ENCODE measurements at places on chromosomes 1 and 21.

DNA sequence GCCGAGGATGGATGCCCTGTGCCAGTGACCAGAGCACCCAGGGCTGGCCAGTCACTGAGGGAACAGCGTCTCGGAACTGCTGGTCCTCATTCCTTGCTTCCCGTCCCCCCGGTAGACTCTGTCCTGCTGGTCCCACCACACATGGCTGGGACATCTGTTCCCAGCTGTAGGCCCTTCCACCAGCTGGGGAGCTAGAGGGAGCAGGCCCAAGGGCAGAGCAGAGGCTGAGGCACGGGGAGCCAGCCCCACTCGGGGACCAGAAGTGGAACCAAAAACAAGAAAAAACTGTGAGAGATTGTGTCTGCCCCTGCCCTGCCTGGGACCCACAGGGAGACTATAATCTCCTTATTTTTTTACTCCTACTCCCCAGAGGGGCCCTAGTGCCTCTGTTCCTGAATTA is 23.8 kb downstream of the ATP8B2 start:
- DNase-seq: no peak

GRCh38 chr1:40711465-40712404 is 20.2 kb downstream of the NFYC start:
- no peak for DNase-seq

DNA sequence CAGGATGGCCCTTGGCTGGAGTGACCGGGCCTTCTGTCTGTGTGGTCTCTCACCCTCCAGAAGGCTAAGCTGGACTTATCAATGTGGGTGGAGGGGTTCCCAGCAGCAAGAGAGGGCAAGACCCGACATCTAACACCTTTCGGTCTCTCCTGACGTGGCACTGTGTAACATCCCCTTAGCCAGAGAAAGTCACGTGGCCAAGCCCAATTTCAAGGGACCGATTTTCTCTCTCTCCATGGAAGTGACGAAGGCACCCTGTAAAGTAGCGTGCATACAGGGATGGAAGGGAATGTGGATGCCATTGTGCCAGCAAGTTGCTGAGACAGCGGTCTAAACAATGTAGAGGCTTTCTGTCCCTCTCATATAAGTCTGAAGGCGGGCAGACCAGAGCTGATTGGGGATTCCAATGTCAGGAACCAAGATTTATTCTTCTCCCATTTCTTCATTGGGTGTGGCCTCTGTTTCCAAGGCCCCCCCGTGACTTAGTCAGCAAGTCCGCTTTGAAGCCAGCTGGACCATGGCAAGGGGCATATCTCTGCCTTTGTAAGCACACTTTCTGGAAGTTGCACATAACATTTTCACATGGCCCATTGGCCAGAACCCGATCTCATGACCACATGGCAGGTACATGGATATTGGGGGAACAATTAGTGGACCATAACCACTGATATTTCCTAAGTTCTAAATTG is 12.5 kb downstream of the MX1 start:
- no peak for DNase-seq

DNA sequence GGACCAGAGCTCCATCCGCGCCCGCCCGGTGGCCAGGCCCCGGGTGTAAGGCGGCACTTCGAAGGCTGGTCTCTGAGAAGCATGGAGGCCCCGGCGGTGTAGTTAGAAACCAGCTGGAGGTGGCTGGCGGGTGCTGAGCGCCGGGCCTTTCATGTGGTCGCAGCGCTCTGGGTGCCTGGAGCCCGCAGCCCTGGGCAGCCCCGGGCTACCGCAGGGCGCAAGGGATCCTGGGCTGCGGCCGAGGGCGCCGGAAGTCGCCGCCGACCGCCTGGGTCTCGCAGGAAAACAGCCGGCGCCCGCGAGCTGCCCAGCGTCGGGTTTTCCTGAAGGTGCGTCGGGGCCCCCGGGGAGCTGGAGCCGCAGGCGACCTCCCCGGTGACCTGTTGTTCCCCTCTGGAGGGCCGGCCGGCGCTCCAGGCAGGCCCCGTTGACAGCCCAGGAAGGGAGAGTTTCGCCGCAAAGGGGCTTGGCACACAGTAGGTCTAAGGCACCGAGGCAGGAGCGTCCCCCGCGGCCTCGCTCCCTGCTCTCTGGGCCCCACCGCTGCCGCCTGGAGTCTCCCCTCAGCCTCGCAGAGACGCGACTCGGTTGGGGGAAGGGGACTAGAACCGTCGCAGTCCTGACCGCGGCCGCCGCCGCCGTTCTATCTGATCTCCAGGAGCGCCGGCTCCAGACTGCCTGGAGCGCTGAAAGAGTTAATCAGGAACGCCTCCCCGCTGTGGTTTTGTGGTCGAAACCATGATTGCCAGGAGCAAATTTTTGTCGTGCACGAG is 2.7 kb downstream of the GRHL3 start:
- peak; percentile 63 for DNase-seq

- no peak for DNase-seq
Measured at GRCh38 chr1:227378181-227378580, 59.9 kb upstream of the CDC42BPA start.

DNA sequence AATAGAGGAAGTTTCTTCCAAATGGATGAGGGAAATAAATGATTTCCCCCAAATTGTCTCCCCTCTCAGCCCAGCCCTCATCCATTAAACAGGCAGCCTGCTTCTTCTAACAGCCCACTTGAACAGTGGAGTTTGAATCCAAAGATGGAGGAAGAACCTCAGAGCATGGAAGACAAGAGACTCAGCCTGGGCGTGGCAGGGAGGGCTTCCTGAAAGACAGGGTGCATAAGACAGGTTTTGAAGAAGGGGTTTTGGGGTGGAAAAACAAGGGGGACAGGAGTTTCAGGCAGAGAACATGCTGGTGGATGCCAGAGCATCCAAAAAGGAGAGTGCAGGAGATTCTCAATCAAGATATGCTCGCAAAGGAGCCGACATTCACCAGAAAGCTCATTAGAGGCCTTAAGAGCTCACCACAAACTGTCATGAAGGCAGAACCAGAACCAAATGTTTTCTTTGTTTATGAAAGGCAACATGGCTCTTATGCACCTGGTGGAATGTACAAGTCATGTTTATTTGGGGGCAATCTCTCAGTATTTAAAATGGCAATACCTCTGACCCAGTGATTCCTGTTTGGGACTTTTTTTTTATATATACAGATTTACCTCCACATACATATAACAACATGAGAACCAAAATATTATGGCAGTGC is 26.5 kb upstream of the TSPEAR start:
- no peak for DNase-seq

- no peak for DNase-seq
Measured at GRCh38 chr1:230906226-230906625, 37.9 kb upstream of the C1orf198 start.

GRCh38 chr1:211781260-211781659 is 49.3 kb downstream of the LPGAT1 start:
- no peak for DNase-seq

DNA sequence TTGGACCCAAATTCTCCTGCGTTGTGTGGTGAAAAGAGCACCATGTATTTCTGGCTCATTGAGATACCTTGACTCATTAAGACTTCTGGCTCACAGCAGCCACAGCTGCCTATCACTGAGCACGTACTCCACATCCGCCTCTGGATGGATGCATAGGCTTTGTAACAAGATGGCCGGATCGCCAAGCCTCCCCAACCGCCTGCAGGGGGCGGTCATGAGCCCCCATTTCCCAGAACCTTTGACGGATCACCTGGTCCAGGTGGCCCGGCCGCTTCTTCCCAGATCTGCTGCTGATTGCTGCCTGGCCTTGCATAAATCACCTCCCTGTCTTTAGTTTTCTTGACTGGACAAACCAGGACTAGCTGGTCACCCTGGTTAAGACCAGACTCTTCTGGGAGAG is 156.5 kb upstream of the KLHDC7A start:
- DNase-seq: no peak

GRCh38 chr1:40593449-40594186 is 62.2 kb downstream of the ZNF684 start:
- DNase-seq: no peak

DNA sequence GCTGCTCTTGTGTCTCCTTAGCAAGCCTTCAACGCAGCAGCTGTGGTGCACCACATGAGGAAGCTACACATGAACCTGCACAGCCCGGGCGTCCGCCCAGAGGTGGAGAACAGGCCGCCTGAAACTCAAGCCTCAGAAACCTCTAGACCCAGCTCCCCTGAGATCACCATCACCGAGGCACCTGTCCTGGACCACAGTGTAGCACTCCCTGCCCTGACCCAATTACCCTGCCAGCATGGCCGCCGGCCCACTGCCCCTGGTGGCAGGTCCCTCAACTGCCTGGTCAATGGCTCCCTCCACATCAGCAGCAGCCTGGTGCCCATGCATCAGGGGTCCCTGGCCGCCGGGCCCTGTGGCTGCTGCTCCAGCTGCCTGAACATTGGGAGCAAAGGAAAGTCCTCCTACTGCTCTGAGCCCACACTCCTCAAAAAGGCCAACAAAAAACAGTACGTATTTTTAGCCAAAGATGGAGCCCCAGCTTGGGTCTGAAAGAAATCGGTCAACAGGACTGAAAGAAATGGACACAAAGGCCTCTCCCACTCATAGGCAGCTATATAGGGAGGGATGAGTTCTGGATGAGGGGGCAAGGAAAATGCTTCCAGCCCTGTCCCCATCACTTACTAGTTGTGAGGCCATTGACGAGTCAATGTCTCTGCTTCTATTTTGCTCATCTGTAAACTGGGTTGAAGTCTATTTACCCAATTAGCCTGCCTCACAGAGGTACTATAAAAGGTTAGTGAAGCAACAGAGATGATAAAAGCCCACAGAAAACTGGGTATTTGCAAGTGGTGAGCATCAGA is 28.5 kb downstream of the CAMK1G start:
- no peak for DNase-seq

- DNase-seq: no peak
Measured at GRCh38 chr1:175641633-175642032, 101.8 kb downstream of the TNR start.

DNA sequence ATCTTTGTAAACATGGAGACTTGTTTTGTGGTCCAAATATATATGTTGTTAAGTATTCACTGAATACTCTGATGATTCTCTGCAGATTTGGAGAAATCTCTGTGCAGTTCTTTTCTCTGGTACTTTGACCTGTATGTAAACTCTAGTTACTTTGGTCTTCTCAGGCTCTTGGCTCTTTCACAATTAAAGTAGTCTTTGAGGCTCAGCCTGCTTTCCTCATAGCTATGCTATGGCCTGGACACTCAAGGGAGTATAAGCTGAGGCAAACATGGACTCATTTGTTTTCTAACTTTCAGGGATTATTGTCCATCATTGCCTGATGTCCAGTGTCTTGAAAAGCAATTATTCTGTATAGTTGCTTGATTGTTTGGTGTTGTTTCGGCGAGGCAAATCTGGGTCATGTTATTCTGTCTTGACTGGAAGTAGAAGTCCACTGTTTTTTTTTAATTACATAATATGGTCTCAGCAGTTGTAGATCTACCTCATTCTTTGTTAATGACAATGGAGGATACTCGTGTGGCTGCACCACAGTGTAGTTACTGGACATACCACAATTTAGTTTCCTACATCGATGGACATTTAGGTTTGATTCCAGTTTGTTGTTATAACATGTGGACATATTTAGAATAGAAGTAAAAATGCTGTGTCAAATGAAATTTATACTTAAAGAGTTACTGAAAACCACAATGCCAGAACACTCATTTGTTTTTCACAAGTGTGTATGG is 9.2 kb downstream of the PTBP2 start:
- DNase-seq: no peak

All from stimulated activated naive CD4-positive, alpha-beta T cell (primary cell).